ENCODE measurements at places on chromosomes 11 and 22.

DNA sequence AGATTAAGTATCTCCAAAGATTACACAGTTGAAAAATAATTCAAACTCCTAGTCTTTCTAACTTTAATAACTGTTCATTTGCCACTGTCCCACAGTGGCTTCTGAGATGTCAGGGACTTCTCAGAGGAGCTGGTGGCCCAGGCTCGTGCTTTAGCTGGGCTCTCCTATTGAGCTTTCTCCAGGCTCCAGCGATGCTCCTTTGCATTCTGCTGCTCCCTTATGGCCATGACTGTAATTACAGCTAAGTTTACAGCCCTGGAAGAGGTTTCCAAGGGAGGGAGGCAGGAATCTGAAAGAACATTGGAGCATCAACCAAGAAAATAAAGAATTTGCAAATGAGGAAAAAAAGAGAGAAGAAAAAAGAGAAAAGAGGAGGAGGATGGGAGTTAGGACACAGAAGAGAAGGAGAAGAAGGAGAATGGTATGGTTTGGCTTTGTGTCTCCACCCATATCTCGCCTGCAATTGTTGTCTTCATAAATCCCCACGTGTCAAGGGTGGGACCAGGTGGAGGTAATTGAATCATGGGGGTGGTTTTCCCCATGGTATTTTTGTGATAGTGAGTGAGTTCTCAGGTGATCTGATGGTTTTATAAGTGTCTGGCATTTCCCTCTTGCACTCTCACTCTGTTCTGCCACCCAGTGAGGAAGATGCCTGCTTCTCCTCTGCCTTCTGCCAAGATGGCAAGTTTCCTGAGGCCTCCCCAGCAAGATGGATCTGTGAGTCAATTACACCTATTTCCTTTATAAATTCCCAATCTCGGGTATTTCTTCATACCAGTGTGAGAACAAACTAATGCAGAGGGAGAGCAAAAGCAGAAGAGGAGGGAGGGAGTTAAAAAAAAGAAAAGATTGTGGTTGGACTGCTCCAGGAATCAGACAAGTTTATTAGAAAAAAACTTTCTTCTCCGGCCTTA is 857.0 kb downstream of the KCNA4 start:
- DNase-seq = no peak

GRCh38 chr11:57539342-57539741 is 1.9 kb downstream of the SMTNL1 start:
- DNase-seq = no peak

DNA sequence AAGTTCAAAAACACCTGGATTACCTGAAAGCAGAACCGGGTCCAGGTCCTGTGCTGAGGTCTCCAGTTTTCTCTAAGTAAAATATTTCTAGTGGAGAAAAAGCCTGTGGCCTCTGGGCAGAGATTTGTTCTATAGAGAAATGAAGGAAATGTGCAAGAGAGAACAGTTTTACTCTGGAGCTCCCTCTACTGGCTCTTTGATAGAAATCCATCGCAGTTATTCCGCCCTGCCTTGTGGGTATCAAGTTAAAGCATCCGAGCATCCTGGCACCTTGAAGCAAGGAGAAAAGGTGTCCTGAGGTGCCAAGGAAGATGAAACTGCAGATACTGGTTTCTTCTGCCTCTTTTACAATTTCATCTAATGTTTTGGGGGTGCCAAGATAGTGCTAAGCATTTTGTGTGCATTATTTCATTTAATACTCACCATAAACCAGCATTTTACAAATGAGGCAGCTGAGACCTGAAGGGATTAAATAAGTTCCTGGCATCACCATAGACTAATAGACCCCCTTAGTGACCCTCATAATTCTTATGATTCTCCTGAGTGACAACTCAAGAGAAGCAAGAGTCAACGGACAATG is 113.1 kb upstream of the HSD17B12 start:
- DNase-seq = no peak

GRCh38 chr11:47565340-47566148 is at the start of gene PTPMT1:
Gene PTPMT1 (plus strand): TSS chr11:47565599. CDS start chr11:47565623, 24 bp downstream.
- DNase-seq = peak; percentile 47

DNA sequence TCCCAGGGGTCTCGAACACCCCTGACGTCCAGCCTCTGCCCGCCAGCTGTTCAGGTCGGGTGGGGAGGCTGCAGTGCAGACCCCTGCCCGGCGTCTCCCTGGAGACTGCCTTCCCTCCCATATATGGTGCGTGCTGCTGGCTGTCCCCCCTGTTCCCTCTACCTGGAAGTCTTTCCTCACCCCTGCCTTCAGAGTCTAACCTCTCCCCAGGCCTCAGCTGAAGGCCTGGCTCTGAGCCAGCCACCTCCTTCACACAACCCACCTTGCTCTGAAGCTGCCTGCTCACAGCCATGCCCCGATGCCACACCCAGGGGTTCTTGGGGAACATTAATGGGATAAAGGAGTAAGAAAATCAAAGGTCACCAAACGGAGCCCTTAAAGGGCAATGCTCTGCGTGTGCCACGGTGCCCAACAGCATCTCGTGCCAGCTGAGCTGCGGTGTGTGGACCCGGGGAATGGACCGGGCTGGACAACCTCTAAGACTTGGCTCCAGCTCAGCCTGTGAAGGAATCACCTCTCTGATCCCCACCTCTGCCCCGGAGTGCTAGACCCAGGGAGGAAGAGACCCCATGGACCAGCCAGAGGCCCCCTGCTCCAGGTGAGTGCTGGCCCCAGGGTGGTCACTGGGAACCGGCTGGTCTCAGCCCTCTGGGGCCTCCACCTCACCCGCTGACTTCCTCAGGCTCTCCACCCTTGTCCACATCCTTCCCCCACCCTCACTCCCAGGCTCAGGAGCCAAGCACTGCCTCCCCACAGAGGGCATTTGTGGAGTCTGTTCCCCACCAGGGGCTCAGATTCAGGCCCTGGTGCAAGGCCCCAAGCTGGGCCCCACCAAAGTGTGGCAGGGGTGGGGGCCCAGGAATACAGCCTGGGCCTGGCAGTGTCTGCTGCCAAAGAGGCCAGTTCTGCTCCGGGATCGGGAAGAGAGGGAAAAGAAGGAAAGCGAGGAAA is at the start of gene NLRP6:
NLRP6 (plus strand) TSS at position 407 of the 951 bp plus-strand sequence; CDS start at position 570, 163 bp downstream.
- no peak for DNase-seq

GRCh38 chr11:49208006-49208721 is at the start of gene FOLH1:
Gene FOLH1 (minus strand): TSS chr11:49208602. CDS start chr11:49208409, 193 bp downstream.
- no peak for DNase-seq

- DNase-seq = no peak
These were observed 97.6 kb downstream of the FAT3 start for GRCh38 chr11:92322225-92322624.

- DNase-seq = peak; percentile 36
These were observed 759 bp upstream of the PEX16 start for GRCh38 chr11:45918331-45918941.

GRCh38 chr22:18048441-18048898 is 24.1 kb upstream of the MICAL3 start:
- DNase-seq = no peak

DNA sequence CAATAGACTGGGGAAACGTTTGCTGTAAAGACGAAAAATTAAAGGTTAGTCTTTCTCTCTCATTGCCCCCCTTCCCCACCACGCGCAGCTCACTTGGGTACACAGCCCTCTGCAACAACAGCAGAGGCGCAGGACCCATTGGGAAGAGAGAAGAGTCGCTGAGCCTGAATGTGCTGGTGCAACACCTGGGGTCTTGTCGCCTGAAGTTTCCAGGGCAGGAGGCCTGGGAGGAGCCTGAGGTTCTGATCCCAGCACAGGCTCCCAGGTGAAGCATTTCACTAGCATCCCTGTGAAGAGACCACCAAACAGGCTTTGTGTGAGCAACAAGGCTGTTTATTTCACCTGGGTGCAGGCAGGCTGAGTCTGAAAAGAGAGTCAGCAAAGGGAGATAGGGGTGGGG is 116.2 kb upstream of the NTM start:
- no peak for DNase-seq

- no peak for DNase-seq
These were observed 80.5 kb upstream of the ADSL start for GRCh38 chr22:40265783-40266182.

- no peak for DNase-seq
These were observed 34.2 kb upstream of the LMO1 start for GRCh38 chr11:8297781-8298440.

DNA sequence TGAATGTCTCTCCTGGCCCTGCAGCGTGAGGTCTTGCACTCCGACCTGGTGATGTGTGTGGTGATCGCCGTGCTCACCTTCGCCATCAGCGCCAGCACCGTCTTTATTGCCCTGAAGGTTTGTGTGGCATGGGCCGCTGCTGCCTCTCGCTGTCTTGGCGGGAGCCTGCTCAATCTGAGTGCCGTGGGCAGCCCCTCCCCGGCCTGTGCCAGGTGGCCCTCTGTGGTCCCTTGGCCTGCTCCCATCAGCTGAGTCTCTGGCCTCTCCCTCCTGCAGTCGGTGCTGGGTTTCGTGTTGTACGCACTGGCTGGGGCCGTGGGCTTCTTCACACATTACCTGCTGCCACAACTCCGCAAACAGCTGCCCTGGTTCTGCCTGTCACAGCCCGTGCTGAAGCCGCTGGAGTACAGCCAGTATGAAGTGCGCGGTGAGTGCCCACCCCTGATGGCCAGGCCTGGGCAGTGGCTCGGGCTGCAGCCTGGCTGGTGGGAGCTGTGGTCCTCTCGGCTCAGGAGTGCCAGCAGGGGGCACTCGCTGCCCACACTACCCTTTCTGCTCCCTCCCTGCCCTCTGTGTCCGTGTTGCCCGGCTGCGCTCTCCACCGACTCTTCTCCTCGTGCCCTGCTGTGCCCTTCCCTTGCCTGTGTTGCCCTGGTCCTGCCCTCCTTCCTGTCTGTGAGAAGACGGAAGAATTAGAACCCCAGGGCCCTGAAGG is 10.2 kb downstream of the PCNX3 start:
- DNase-seq = peak; percentile 73

- no peak for DNase-seq
These were observed 37.8 kb downstream of the PRR5L start for GRCh38 chr11:36333897-36334296.

DNA sequence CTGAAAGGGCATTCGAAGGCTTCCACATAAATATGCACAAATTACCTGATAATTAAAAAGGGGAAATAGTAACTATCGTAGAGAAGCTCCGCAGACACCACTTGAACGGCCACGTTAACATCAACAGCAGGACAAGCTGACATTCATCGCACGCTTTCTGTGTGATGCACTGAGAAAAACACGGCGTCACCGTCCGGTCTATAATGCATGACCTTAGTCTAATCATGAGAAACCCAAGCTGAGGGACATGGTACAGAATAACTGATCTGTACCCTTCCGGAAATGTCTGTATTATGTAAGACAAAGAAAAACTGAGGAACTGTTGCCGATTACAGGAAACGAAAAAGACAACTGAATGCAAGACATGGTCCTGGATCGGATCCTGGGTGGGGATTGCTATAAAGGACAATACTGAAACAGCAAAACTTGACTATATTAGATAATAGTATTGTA is 678 bp upstream of the RANGAP1 start:
- DNase-seq = peak; percentile 15

DNA sequence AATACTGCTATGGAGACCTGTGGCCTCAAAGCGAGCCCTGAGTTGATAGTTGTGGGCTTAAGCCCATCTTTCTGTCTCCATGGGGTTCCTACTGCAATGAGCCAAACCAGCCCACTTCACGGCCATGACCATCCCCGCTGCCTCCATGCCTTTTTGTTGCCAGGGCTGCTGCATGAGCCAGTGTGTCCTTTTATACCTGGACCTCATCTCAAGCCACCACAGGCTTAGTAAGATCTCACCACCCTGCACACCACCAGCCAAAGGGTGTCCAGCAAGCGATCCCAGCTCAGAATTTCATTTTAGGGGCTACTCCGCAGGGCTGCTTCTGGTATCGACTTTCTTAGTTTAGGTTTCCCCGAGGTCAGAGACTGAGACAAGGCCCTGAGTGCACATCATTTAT is 8.3 kb downstream of the TP53AIP1 start:
- no peak for DNase-seq

- no peak for DNase-seq
These were observed 53.3 kb downstream of the PANX1 start for GRCh38 chr11:94181943-94182342.

- no peak for DNase-seq
These were observed 8.7 kb downstream of the PCSK7 start for GRCh38 chr11:117222991-117223740.

GRCh38 chr22:35220221-35220620 is 37.1 kb upstream of the HMGXB4 start:
- DNase-seq = no peak

GRCh38 chr11:16632295-16633200 is 105.9 kb upstream of the C11orf58 start:
- no peak for DNase-seq

- DNase-seq = no peak
These were observed 82.9 kb downstream of the OSBP2 start for GRCh38 chr22:30777587-30777986.

DNA sequence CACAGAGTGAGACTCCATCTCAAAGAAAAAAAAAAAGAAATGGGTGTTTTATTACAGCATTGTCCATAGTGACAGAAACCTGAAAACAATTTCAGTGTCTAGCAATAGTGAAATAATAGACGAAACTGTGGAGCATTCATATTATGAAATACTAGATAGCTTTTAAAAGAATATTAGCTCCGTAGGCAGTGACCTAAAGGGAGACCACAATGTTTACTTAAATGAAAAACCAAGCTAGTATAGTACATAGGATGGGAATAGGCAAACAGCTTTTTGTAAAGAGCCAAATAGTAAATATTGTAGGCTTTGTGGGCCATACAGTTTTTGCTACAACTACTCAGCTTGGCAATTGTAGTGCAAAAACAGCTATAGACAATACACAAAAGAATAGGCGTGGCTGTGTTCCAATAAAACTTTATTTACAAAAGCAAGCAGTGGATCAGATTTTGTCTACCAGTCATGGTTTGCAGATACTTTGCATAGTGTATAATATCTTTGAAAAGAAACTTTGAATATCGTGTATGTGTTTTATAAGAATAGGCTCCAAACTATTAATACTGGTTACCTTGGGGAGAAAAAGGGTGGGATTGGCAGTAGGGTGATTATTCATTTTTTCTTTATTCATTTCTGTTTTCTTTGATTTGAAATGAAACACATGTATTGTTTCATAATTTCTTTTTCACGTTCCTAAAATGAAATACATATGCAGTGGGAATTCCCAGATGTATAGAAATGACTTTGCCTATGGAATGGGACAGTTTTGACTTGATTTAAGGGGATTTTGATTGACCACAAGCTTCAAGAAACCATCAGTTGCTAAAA is 50.7 kb downstream of the PRR5L start:
- DNase-seq = no peak

DNA sequence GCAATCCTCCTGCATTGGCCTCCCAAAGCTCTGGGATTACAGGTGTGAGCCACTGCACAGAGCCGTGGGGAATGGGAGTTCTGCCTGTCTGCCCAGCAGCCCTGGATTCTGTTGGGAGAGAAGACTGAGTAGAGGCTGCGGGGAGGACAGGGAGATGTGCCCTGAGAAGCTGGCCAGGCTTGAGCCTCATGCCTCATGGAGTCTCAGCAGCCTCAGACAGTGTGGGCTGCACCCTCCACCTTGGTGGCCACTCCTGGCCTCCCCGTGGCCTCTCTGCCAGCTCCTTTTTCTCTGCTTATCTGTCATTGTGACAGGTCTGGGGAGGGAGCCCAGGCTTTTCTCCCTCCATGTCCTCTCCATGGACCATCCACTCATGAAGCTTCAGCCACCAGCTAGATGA is 43.2 kb downstream of the DKK3 start:
- DNase-seq = no peak

- no peak for DNase-seq
These were observed 30.8 kb downstream of the BLID start for GRCh38 chr11:122085264-122085663.

Measured in CD8-positive, alpha-beta memory T cell (primary cell).